Activated CD4-positive, alpha-beta T cell treated with anti-CD3 and anti-CD28 coated beads, Interleukin-2, Interleukin-6, amounts not matched to agents 100 ng/mL and 50 ng/mL, durations not matched to agents 16 hours and 8 hours (primary cell): ENCODE measurements at places on chromosomes 6 and 20.

DNA sequence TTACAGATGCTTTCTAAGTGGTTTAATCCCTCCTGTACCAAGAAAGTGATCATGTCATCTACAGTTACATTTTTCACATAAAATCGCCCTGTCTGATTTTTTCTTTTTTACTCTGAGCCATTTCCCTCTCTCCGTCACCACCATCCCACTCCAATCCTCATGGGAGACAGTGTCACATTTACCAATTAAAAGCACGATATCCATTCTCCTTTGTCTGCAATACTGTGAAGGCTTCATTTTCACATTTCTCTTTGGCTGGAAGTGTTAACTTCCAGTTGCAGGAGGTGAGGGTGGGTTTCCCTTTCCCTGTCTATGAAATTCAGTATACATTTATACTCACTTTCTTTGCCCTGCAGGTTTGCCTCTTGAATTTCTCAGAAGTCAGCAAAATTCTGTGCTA, 372.7 kb upstream of the CNR1 start:
- no peak for DNase-seq

- no peak for DNase-seq
These were observed 1.6 kb downstream of the SIRPD start for GRCh38 chr20:1555952-1556351.

DNA sequence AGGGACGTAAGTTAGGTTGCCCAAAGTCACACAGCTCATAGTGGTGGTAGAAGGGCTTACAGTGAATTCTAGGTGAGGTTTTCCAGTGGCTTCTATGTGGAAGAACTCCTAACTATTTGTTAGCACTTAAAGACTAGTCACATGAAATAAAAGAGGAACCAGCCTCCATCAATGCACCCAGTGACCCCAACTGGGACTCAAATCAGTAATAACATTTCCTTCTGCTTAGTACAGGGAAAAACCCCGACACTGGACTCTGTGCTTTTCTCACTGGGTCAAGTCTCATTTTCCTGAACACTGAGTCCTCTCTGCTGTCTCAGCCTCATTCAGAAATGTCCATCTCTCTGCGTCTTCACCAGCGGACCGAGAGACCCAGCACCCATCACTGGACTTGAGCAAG, 89.2 kb downstream of the SLC22A23 start:
- no peak for DNase-seq

DNA sequence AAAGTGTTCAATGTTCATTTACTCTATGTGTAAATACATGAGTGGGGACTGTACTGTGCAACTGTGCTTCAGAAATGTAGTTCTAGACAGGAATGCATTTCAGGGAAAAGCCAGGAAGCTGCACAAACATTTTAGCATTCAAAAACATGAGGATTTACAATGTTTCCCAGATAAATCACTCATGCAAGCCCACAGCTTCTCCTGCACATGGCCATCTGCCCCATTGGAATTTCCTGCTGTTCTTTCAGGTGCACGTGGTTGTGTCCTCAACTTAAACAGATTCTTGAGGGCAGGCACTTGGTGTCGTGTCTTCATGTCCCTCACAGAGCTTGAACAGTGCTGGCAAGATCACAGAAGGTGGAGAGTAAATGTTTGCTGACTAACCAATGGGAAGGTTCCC, 101.5 kb downstream of the UNC5CL start:
- no peak for DNase-seq

DNA sequence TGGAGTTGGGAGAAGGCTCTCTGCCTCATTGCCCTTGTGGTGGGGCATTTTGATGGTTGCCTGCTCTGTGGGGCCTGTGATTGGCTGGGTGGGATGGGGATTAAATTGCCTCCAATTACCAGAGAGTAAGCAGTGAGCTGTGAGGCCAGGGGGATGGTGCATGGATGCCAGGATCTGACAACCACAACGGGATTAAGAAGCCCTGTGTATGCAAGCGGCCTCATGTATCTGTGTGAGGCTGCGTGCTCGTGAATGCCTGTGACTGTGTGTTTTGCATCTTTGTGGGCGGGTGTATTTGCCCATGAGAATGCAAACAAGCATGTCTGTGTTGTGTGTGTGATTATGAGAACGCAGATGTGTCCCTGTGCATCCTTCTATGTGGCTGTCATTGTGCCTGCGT, 46.1 kb downstream of the CD40 start:
- DNase-seq, result no peak

- no peak for DNase-seq
These were observed 36.4 kb upstream of the RNF144B start for GRCh38 chr6:18350712-18351111.

DNA sequence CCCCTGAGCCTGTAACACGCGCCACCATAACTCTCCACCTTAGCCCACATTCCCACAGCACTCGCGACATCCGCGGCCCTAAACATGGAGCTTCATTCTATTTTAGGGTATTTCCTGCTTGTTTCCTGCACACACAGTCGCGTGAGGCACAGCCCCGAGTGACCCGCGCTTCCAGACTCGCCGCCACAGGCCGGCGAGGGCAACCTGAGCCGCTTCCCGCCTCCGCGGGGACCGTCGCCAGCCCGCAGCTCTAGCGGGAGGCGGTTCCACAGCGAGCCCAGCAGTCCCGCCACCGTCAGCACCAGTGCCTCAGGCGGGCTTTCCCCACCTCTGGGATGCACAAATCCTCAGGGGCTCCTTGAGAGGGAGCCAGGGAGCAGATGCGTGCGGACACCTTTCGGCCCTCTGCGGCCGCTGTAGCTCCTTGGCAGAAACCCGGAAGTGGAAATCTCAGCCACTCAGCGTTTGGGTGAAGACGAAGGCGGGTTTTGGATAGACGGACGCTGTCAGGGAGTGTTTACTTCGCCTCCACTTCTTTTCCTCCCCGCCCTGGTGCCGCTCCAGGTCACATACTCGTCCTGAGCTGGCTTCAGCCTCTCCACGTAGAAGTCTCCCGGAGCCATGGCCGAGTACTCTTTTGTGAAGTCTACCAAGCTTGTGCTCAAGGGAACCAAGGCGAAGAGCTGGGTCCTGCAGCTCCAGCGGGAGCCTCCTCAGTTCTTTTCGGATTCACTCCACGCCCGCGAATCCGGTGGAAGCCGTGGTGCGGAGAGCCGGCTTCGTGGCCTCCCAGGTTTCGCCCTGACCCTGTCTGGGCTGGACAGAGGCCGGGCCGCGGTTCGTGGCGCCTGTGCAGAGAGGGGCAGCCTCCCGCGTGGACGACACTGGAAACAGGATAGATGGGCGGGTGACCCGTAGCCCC, 2177.4 kb upstream of the DEFB115 start:
- no peak for DNase-seq

DNA sequence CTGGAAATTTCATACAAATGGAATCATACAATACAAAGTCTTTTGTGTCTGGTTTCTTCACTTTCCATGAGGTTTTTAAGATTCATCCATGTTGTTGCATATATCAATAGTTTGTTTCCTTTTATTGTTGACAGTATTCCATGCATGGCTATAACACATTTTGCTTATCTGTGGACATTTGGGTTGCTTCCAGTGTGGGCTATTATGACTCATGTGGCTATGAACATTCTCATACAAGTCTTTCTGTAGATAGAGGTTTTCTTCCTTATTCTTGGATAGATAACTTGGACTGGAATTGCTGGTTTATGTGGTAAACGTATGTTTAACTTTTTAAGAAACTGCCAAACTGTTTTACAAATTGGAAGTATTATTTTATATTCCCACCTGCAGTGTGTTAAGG, 30.0 kb upstream of the KIF6 start:
- no peak for DNase-seq

DNA sequence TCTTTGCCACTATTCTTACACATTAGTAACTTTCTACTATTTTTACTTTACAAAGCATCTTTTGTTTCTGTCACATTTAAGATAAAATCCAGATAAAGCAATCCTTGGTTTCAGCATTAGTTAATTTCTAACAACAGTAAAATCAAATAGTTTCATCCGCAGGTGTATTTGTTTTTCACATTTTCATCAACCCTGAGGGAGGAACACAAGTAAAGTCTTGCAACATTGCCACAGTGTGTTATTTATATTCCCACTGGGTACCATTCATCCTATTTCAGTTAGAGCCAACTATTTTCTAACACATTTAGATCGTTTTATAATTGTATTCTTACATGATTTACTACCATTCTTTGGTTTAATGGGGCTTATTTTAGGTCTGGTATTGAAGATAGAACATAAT, 908.7 kb upstream of the CITED2 start:
- no peak for DNase-seq

DNA sequence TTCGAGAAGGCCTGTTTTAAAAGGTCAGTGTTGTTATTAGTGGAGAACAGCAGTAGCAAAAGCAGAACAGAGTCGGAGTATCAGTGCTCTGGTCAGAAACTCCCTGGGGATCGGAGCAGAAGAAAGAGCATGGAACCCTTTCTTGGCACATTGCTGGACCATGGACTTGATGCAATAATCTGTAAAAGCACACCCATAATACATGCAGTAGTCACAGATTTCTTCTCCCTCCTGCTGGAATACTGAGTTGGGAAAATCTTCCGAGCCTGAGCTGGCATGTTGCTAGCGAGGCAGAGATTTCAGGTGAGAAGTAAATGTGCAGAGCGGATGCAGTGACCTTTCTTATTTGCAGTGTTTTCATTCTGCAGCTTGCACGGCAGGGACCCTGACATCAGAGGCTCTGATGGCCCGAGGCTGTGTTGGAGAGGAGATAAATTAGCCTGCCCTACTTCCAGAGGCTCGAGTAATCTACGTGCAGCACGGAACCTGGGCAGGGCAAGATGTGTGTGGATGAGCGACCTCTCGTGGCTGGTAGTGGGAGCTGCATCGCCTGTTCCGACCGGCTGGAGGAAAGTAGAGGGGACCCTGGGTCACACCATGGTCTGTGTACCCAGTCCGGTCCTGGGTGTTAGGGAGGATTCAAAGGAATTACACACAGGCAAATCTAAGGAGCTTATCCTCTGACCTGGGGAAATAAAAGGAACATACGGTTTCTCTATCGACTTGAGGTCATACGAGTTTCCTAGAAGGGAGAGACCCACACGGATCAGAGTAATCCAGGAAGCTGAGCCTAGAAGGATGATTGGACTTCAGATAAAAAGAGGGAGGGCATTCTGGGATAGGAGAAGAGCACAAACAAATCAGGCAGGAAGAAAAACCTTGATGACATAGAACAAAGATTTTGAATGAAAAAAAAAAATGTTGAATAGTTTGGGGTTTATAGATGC, 137.0 kb upstream of the STMND1 start:
- peak; percentile 78 for DNase-seq

GRCh38 chr6:16939839-16940238, 162.0 kb upstream of the STMND1 start:
- DNase-seq, result no peak

GRCh38 chr6:109783250-109783986, 92.3 kb downstream of the FIG4 start:
- DNase-seq, result no peak
